ENCODE measurements at places on chromosomes 5 and 9. TPM values are rescaled to one million over a fixed set of nuclear protein-coding genes. Genes with fewer than 3 reads are reported as not detected.

Gene EGFLAM
- not detected for total RNA-seq

Gene OTULIN
- 36.8 TPM for total RNA-seq

Gene IL5
- not detected for total RNA-seq

Gene EQTN
- total RNA-seq: not detected

Gene DRD1
- total RNA-seq: not detected

Gene NXNL2
- total RNA-seq: 3.1 TPM

Gene BHMT
- not detected for total RNA-seq

Gene IL7R
- 12.6 TPM for total RNA-seq

Gene TIMD4
- total RNA-seq: not detected

Gene ALDOB
- not detected for total RNA-seq

Gene SH3TC2
- total RNA-seq: 1.1 TPM

Gene CFAP157
- total RNA-seq: not detected

Gene LRRC19
- not detected for total RNA-seq

Gene SLC44A1
- 52.6 TPM for total RNA-seq

Gene BRD9
- total RNA-seq: 30.6 TPM

Gene GPR150
- total RNA-seq: not detected

Gene PCDHGA5
- total RNA-seq: 0.86 TPM

Gene PIP5KL1
- 5.5 TPM for total RNA-seq

Gene HSPA5
- 76.5 TPM for total RNA-seq

Gene MARCHF3
- 4.8 TPM for total RNA-seq

Gene GEMIN5
- total RNA-seq: 10.6 TPM

Gene GDA
- total RNA-seq: not detected

Gene XPA
- 8.0 TPM for total RNA-seq

Gene LEAP2
- not detected for total RNA-seq

Gene SV2C
- not detected for total RNA-seq

Gene CD14
- total RNA-seq: 6.1 TPM

Gene PCDHGA8
- 0.86 TPM for total RNA-seq

Gene ECSCR
- not detected for total RNA-seq

Gene NR4A3
- total RNA-seq: 1.4 TPM

Gene S100Z
- total RNA-seq: not detected

Gene PCDHGC3
- total RNA-seq: 53.1 TPM

Gene BTNL3
- not detected for total RNA-seq

Gene KIAA0825
- total RNA-seq: 7.0 TPM

Gene PHF24
- total RNA-seq: not detected

Gene SCGB3A2
- total RNA-seq: not detected

Gene MAML1
- 8.0 TPM for total RNA-seq

Gene HTR4
- total RNA-seq: not detected

Gene MEIKIN
- not detected for total RNA-seq

Gene RANBP17
- total RNA-seq: 3.8 TPM

Gene MAP3K1
- 4.3 TPM for total RNA-seq

Gene CLINT1
- 70.9 TPM for total RNA-seq

Gene NLN
- 58.3 TPM for total RNA-seq

Gene C5orf47
- total RNA-seq: not detected

Gene ZNF169
- 0.54 TPM for total RNA-seq

Gene DNAJC21
- 26.2 TPM for total RNA-seq

Gene MZB1
- not detected for total RNA-seq

Gene ZDHHC12
- 65.1 TPM for total RNA-seq

Gene SPTAN1
- 275 TPM for total RNA-seq

Gene RANBP3L
- total RNA-seq: not detected
